ENCODE measurements at places on chromosomes 3 and 15.

DNA sequence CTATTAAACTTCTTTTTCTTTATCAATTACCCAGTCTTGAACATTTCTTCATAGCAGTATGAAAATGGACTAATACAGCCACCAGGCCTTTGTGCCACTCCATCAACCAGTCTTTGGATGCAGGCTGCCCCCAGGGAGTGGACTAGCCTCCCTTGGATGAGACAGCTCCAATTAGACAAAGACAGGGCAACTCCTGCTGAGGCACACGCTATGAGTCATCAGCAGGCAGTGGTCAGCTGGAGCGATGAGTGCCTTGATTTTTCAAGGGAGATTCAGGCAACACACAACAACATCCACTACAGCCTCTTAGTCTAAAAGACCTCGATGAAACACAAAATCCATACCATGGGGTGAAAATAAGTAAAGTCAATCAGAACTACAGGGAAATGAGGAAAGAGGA is 160.1 kb downstream of the ARRDC4 start:
- DNase-seq: no peak

GRCh38 chr3:80187981-80188380 is 420.2 kb upstream of the ROBO1 start:
- DNase-seq: no peak

DNA sequence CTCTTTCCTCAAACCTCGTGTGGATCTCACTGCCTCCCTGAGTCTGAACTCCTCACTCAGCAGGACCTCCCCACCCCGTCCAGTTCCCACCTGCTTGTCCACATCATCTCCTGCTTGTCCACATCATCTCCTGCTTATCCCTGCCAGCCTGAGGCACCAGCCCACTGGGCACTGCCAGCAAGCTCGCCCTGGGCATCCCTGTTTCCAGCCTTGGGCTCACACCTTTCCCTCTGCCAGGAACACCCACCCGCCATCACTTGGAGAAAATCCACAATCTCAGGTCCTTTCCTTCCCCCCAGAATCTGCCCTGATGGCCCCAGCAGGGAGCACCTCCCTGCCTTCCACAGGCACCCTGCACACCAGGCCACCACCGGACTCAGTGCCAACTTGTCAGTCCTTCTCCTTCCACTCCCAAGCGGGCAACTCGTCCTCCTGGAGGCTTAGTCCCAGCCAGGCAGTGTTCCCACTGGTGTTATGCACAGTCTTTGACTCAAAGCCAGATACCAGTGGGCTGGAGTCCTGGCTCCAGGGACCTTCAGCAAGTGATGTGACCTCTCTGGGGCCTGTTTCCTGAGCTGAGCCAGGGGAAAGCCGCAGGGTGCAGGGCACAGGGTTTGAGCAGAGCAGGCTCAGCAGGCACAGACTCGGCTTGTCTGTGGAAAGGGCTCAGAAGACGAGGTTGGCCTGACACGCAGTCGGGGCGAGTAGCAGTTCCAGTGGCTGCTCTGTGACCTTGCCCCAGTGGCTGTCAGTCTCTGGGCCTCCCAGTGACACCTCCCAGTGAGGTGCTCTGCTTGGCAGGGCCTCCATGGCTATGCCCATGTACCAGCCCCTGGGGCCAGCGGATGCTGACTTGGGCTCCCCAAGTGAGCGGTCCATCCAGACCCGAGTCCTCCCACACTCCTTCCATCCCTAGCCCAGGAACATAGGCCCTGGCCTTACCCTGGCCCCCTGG is 9.5 kb upstream of the MESP2 start:
- no peak for DNase-seq

DNA sequence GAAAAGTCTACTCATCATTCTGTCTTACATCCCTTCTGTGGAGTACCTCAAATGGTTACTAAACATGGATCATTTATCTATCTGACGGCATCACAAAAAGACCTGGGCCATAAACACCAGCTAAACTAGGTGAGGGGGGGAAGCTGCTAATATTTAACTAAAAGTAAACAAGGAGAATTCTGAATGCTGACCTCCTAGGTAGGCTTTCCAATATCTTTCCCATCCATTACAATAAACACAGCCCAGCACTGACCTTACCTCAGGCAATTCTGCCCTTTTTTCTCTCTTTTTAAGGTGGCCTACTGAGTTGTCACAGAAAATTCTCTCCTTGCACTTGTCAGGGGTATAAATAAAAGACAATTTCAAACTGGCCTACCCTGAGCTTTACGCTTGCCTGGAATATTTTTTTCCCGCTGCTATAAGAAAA is 33.1 kb downstream of the USF3 start:
- DNase-seq: no peak

GRCh38 chr3:47283591-47284364 is 1.0 kb downstream of the KLHL18 start:
- DNase-seq: no peak

DNA sequence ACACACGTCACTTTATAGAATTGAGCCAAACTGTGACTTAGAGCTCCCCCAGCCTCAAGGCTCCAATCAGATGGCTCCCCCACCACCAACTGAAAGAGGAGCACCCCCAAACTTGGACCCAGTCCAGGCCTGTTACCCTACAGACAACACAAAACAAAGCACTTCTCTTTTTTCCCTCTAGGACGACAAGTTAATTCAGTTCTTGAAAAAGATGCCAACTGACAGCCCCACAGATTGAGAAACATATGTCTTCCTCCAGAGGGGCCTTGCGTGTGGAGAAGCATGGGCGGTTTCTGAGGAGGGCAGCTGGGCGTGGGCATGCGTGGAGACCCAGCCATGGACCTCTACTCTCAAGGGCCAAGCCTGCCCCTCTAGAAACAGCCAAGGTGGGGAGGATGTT is 229.5 kb downstream of the SHQ1 start:
- no peak for DNase-seq

DNA sequence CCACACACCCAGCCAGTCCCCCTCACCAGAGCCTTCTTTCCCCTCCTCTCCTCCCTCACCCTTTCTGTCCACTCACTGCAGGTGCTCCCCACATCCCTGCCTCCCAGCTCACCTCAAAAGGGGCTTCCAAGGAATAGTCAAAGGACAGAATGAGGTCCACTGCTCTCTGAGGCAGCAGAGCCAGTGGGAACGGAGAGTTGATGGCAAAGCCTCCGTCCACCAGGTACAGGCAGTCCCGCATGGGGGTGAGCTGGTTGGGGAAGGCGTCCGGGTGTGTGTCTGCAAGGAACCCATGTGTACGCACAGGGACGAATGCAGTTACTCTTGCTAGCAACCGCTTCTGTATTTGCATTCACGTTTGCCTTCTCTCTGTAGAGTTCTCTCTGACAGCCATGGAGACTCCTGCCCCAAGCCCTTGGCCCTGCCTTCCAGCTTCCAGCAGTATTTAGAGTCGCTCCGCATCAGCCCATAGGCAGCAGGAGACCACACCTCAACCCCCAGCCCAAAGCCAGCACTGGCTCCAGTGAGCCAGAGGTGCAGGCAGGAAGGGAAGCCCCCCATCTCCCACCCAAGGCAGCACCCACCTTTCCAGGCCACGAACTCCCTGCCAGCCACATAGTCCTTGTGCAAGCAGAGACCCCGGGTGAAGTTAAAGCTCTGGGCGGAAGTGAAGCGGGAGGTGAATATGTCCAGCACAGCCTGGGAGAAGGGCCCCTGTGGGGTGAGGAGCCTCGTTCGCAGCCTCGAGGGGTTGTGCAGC is 12.4 kb downstream of the PLA2G4F start:
- no peak for DNase-seq

GRCh38 chr3:172709774-172710663 is 848 bp downstream of the NCEH1 start:
- no peak for DNase-seq

DNA sequence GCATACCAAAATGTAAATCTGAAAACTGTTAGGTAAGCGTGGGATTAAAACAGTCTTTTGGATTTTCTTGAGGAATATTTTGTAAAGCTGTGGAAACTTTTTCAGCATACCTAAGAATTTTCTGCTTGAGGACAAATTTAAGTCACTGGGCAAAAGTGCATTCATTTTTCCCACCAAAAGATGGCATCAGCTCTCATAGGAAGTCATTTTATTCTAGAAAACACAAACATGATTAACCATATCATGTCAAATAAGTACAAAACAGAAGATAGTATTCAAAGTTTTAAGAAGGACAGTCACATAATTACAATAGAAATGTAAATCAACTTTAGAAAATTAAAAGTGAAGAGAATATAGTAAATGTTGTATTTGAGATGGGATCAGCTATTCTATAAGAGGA is 63.5 kb downstream of the SLC49A4 start:
- DNase-seq: peak; percentile 11

- DNase-seq: no peak
These were observed 6.3 kb downstream of the PIGZ start for GRCh38 chr3:196962108-196962929.

GRCh38 chr3:125442506-125442905 is 67.4 kb upstream of the ZNF148 start:
- DNase-seq: no peak

GRCh38 chr3:131729643-131730017 is 226.9 kb upstream of the MRPL3 start:
- no peak for DNase-seq

GRCh38 chr3:148750296-148750695 is 52.6 kb downstream of the AGTR1 start:
- DNase-seq: no peak

DNA sequence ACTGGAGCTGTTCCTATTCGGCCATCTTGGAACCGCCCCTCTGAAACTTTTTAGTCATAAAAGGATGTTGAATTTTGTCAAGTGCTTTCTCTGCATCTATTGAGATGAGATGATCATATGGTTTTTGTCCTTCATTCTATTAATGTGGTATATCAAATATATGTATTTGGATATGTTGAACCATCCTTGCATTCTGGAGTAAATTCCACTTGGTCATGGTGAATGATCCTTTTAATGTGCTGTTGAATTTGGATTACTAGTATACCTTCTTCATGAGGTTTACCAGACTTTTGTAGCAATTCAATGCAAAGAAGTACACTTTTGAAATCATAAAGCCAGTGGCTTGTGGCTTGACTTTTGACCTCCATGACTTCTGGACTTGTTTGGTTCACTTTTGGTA is 33.4 kb upstream of the XRN1 start:
- DNase-seq: no peak

DNA sequence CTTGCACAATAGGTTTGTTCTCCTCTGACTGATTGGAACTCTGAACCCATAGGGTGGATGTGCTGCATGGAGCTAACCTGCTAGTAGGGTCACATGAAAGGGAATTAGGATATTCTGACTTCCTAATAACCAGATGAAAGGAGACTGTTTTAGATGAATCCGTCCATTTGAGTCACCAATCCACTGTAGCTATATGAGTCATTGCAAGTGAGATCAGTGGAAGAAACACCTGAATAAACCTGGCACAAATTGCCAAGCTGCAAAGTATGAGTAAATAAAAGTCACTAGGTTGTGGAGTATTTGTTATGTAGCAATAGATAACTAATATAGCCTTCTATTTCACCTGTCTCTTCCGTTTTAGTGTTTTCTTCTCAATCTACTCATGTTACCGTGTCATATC is 584.4 kb downstream of the PDCD6IP start:
- no peak for DNase-seq

- no peak for DNase-seq
These were observed 364.4 kb upstream of the ARHGEF26 start for GRCh38 chr3:153756816-153757215.

GRCh38 chr3:190072856-190073255 is 47.8 kb downstream of the P3H2 start:
- DNase-seq: no peak

DNA sequence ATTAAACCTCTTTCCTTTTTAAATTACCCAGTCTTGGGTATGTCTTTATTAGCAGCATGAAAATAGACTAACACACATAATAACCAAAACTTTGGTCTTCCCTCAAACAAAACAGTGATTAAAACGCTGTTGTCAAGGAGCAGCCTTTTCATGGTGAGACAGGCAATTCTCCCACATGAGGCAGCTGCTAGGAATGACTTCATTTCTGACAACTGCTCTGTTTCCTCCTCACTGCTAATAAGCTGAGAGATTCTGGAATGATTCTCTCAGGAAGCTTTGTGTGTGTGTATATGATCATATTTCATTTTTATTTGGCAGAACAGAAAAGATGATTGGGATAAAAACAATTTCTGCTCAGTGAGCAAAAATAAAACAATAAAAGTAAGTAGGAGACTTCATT is 580.6 kb upstream of the ADAMTS9 start:
- no peak for DNase-seq

DNA sequence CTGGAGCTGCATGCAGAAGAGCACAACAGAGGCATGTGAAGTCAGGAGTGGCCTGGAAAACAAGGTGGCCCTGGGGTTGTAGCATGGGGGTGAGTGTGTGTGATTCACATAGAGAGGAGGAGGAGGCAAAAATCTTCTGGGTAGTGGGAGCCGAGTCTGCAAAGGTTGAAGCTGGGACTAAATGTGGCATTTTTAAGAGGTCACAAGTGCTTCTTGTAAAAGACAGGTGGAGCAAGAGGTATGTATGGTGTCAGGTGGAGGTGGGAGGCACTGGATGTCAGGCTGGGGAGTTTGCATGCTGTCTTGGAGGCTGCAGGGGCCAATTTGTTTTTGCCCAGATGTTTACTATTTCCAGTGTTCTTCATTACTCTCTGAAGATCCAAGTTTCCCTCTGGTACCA is 42.4 kb downstream of the C3orf20 start:
- no peak for DNase-seq

GRCh38 chr3:39275052-39275451 is 4.8 kb downstream of the CX3CR1 start:
- DNase-seq: no peak

DNA sequence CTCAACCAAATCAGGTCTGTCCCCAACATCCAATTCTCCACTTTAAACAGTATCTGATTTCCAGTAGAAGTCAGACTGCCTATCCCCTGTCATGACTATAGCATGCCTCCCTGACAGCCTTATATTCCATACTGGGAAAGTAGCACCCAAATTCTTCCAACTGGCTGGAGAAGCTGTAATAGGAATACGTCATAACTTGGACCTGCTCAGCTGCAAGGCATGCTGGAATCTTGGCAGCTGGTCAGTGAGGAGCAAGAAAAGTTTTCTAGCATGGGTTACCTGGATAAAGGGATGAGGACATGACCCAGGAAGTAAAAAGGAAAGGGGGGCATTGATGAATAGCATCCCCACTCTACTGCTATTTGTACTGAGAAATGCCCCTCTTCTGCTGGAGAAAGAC is 8.9 kb downstream of the SEMA5B start:
- DNase-seq: no peak

DNA sequence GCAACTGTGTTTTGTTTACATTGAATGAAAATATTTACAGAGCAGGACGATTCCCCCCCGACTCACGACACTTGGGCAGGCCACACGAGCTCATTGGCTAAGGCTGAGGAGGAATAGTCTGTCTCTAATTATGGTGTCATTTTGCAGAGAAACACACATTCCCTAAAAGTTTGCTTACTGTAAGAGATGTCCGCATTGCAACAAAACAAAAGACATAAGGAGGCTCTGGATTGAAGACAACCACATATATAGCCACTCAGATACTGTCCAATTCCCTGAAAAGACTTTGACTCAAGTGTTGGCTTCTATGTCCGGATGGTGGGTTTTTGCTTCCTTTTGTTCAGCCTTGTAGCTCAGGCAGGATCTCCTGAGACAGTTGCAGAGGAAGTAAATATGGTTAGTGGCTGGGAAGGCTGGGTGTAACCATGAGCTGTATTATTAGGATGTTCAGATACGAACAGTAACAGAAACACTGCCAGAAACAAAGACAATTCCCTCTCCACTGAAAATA is 170.4 kb downstream of the KLHL25 start:
- no peak for DNase-seq

GRCh38 chr3:165503825-165504224 is 307.6 kb upstream of the SLITRK3 start:
- DNase-seq: no peak
